Effector memory CD8-positive, alpha-beta T cell (primary cell): ENCODE measurements at places on chromosomes 13 and 19.
A peak's percentile ranks its signal among the peaks of the same experiment; 100 is the strongest.

DNA sequence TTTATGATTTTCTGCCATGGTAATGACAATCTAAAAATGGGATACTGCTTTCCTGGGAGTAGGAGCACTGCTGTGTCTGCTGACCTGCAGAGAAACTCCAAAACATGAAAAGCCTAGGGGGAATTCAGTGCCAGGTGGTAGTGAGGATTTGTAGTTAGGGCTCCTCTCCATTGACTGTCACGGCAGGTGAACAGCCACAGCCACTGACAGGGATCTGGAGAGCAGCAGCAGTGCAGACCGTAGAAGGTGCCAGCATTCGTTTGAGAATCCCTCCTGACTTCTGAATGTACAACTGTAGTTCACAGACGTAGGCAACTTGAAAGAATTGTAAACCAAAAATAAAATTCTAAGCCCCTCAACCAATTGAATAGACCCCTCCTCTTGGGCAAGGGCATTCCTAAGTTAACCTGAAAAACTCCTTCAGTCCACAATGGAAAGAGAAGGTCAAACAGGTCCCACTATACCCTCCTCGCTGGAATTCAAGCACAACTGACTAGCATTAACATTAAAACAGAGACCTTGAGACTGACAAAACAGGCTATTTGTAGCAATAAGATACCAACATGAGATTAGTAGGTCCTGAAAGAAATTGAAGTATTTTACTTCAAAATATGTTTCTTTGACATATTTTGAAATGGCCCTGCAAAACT lies 1328.8 kb downstream of the OLFM4 start:
- no peak for DNase-seq

GRCh38 chr13:76012091-76012721 lies 376.1 kb downstream of the LMO7 start:
- DNase-seq = no peak

DNA sequence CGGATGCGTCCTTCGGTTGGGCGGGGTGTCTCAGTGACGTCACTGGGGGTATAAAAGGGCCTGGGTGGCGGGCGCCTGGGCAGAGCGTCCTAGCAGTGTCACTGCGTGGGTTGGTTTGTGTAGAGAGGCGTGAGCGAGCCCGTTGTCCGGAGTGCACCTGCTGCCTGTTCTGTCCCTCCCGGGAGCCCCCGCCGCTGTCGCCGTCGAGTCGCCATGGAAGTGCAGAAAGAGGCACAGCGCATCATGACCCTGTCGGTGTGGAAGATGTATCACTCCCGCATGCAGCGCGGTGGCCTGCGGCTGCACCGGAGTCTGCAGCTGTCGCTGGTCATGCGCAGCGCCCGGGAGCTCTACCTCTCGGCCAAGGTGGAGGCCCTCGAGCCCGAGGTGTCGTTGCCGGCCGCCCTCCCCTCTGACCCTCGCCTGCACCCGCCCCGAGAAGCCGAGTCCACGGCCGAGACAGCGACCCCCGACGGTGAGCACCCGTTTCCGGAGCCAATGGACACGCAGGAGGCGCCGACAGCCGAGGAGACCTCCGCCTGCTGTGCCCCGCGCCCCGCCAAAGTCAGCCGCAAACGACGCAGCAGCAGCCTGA lies 2.9 kb downstream of the IER2 start:
- DNase-seq = peak; percentile 99

DNA sequence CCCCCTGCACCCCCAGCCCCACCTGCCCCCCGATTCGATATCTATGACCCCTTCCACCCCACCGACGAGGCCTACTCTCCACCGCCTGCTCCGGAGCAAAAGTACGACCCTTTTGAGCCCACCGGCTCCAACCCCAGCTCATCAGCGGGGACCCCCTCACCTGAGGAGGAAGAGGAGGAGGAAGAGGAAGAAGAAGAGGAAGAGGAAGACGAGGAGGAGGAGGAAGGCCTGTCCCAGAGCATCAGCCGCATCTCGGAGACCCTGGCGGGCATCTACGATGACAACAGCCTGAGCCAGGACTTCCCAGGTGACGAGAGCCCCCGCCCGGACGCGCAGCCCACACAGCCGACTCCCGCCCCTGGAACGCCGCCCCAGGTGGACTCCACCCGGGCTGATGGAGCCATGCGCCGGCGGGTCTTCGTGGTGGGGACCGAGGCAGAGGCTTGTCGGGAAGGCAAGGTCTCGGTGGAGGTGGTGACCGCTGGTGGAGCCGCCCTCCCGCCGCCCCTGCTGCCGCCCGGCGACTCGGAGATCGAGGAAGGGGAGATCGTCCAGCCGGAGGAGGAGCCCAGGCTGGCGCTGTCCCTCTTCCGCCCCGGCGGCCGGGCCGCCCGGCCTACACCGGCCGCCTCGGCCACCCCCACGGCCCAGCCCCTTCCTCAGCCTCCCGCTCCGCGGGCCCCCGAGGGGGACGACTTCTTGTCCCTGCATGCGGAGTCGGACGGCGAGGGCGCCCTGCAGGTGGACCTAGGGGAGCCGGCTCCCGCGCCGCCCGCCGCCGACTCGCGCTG lies 9.2 kb downstream of the SCAF1 start:
- no peak for DNase-seq
